ENCODE measurements at places on chromosomes 5 and 9.

DNA sequence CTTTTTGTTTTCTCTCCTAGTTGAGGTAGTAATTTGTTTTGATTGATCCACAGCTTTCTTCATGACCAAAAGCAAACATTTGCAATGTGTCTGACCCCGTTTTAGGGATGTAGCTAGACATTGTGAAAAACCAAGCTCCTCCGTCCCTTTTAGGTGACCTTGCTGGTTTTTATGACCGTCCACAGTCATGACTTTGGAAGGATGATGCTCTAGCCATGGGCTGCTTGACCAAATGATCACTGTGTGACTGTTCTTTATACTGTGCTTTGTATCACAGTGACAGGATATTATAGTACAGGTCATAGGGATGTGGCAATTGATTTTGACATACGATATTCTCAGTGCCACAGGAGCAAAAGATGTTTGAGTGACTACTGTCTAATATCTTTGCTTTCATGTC, 54.4 kb downstream of the KCNN2 start:
- no peak for DNase-seq

DNA sequence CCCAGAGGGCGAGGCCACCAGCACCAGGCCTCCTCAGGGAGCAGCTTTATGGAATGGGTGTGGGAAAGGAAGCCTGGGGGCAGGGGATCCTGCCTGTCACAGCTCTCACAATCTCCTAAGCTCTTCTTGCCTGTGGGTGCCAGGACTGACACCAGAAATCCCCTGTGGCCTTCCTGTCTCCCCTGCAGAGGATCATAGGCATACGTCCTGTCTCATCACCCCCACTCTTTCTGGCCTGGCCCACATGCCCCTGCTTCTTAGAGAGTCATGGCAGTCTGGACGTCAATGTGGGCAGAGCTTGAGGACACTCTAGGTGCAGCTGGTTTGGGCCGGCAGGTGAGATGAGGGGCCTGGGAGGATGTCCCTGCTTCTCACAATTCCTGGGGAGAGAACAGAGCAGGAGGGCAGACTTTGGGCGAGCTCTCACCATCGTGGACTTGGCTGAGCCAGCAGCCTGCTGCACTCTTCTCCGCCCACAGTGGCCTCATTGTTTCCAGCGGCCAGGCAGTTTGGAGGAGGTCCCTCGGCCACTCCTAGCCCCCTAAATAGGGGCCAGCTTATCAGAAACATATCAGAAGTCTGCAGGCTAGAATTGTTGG, 67.3 kb upstream of the ZFR start:
- DNase-seq: no peak

DNA sequence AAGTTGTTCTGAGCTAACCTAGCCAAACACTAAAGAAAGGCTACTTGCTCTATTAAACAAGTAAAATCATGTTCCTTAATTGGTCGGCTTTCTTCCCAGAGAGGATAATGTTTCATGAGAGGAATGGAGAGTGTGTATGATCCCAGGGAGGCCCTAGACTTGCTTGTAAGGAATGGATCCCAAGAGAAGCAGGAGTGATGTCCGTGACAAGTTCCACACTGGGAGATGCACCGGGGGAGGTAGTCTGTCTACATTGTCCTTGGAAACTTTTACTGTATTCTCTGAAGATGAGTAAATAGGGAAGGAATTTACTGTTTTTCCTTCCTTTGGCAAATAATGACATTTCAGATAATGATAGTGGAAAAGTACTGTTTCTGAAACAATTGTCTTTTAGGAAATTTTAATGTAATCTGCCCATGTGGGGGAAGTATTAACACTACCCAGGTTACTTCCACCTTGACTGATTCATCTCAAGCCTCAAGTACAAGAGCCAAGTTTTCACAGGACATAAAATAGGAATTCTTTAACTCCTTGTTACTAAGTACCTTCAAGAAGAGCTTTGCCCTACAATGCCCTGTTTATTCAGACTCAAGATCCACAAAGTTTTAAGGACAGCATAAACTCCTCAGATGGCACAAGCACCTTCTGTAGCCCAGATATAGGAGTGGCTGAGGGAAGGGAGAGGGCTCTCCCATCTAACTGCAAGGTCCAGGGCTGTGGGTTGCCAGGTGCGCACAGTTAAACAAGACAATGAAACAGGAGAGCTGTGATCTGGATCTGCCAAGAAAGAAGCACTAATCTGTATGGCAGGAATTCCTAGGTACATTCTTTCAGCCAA, 152.1 kb downstream of the GNA14 start:
- no peak for DNase-seq

DNA sequence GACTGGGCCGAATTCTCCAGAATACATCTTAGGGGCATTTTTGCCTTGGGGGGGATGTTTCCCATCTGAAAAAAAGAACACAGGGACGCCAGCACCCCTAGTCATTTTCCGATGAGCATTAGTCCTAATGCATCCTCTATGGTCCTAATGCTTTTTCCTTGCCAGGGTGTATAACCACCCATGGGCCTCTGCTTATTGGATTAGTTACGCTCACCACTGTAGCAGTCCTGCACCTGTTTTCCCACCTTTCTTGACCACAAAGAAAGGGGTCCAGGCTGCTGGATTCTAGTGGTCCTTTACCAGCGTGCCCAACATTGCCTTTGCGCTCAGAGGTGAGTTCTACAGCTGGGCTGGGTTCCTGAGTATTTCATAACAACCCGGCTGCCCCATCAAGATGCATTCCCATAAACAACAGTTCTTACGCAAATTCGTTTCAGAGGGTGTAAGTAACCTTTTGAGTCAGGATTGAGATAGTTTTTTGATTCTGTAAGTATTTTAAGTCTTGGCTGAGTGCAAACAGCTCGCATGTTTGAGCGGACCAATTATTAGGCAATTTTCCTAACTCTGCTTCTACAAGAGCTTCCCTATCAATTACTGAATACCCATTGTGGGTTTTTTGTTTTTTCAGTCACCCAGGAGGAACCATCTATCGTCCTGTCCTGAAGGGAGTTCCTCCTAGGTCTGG, 135.1 kb downstream of the DROSHA start:
- DNase-seq: no peak

DNA sequence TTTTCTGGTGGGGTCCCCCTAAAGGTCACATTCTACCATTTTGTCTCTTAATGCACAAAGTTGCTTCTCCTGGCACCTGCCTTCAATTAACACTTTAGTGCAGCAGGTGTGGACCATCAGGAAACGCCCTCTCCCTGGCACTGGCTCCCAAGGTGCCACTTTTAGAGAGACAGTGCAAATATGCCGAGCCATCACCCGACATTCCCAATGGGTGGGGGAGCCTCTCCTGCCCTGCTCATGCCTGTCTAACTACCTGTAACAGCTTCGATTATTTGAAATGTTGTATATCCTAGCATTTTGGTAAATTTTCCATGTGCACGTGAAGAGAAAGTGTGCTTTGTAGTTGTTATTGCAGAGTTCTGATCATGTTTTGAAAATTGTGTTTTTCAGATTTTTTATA, 13.2 kb upstream of the LRRC14B start:
- DNase-seq: no peak

- DNase-seq: no peak
These were observed 40.8 kb upstream of the CKMT2 start for GRCh38 chr5:81192373-81192750.

DNA sequence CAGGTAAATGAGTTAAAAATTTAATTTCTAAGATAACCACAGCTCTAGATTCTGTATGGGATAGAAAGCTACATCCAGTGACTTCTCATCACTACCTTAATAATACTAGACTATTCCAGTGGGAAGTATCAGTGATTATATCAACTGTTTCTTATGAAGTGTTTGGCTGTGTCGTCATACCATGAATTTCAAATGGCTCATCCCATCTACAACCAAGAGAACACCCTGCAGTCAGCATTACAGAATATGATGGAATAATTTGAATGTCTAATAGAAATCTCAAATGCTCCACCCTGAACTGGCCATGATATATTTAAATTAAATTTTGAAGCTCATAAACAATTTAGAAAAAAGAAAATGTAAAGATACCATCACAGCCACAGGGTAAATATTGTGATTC, 245.0 kb downstream of the ADAMTSL1 start:
- DNase-seq: no peak

GRCh38 chr5:37786862-37787519, 52.9 kb downstream of the GDNF start:
- no peak for DNase-seq

DNA sequence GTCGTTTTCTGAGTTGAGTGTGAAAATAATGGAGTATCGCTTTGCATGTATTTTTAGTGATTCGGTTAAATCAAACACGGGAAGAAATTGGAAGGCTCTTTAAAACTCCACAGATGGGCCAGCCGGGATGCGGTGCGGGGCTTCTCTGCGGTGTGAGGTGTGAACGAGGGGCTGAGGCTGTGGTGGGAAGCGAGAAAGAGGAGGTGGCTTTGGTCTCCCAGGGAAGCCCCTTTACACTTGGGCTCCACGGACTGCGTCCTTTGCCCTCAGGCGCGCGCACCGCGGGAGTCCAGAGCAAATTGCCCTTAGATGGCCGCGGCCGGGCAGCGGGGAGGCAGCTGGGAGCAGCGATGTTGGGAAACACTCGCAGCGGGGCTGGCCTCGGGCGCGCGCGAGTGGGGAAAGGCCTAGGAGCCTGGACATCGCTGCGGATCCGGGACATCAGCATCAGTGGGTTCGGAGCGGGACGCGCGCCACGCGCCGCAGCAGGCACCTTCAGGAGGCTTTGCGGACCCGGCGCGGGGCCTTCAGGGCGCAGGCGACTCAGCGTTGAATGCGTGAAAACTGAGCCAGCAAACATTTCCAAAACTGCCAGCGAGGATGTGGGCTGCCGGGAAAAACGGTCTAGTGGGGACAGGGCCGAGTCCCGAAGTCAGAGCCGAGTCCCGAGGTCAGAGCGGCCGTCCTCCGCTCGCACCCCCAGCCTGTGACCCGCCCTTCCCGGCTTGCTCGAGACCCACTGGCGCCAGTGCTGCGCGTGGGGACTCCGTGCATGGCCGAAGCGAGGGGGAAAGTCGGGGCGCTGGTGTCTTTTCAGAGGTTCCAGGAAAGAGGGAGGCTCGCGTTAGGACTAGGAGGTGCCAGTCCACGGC, 6.5 kb downstream of the IRX1 start:
- DNase-seq: no peak

GRCh38 chr5:132427281-132428146, 58.0 kb downstream of the SLC22A5 start:
- DNase-seq: peak; percentile 74

DNA sequence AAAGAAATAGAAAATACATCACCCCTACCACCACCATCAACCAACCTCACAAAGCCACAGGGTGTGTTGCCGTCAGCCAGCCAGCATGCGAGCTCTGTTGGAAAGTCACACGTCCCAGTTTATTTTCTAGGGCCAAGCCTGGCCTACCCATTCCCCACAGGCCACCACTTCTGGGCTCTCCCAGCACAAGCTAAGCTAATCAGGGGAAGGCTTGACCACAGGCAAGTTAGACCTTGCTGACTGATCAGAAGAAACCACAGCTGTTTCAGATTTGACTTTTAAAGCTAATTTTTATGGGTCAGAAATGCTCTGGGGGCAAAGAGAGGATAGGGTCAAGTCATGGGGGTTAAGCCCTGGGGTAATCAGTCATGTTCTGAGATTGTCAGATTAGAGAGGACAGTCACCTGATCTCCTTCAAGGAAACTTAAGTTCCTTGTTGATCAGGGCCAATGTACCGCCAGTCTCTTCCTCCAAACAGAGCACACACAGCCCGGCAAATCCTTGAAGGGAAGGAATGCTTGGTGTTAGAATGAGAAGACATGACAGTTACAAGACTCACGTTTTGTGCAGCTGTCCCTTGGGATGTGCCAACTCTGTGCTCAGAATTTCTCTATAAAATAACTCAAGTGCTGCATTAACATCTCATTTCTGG, 7.6 kb downstream of the SHB start:
- DNase-seq: no peak

DNA sequence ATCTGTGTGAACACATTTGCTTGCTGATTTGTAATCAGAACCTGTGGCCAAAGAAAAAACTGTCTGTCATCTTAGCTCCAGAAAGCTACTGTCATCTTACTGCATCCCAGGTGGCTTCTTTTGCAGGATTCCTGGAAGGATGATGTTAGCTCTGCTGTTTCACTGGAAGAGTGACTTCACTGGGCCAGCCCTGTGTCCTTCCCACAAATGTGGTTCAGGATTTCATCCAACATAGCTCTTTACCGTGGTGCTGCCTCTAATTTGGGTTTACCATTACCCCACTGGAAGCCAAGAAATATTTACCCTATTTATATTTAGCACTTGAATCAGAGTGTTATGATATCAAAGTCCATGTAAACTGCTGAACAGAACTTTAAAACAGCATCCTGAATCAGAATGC, 501.0 kb downstream of the GADD45G start:
- no peak for DNase-seq

GRCh38 chr5:179558932-179559283, 8.6 kb downstream of the RUFY1 start:
- no peak for DNase-seq

- DNase-seq: no peak
These were observed 243.3 kb downstream of the ACTL7B start for GRCh38 chr9:108612513-108612912.

GRCh38 chr5:31866166-31866565, 227.2 kb downstream of the PDZD2 start:
- DNase-seq: no peak

- DNase-seq: no peak
These were observed 118.3 kb upstream of the MINAR2 start for GRCh38 chr5:129629575-129629974.

- DNase-seq: no peak
These were observed 25.9 kb downstream of the RUSC2 start for GRCh38 chr9:35515766-35516165.

DNA sequence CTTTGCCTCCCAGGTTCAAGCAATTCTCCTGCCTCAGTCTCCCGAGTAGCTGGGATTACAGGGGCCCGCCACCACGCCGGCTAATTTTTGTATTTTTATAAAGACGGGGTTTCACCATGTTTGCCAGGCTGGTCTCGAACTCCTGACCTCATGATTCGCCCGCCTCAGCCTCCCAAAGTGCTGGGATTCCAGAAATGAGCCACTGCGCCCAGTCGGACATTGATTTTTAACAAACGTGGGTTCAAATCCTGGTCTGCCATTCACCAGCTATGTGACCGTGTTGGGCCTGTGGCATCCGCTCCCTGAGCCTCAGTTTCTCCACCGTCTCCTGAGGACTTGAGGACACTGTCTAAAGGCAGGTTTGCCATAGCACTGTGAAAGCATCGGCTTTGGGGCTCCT, 41.8 kb upstream of the NEK6 start:
- DNase-seq: peak; percentile 51

DNA sequence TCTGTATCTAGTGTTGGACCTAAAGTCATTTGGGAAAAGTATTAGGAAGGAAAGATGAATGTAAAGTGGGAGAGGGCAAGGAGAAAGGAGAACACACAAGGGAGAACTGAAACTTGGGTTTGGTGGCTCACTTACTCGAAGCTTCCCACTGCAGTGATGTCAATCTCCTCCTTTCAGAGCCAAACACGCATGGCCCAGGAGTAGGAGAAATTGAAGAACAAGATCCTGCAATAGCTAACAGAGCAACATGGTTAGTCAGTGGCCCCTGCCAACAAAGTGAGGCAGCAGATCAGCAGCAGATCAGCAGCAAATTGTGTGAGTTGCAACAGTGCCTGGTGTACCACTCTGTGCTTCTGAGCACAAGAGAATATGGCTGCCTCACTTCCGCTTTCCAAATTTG, 366.4 kb downstream of the PSAT1 start:
- DNase-seq: no peak

GRCh38 chr5:83549674-83550073, 78.1 kb downstream of the VCAN start:
- DNase-seq: no peak

All from activated CD8-positive, alpha-beta memory T cell treated with anti-CD3 and anti-CD28 coated beads, Interleukin-2, amount 50 U/mL, for 48 hours (primary cell).